ENCODE measurements at places on chromosomes 12 and 14.

DNA sequence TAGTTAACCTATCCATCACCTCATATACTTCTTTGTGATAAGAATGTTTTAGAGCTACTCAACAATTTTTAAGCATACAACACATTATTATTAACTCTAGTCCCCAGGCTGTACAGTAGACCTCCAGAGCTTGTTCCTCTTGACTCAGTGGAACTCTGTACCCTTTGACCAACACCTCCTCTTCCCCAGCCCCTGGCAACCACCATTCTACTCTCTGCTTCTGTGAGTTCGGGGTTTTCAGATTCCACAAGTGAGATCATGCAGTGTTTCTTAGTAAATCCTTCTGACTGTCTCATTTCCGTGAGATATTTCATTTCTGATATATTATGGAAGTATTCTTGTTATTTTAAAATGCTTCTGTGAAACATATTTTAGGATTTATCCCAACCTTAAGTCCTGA, 200.7 kb downstream of the PCNX1 start:
- no peak for DNase-seq

DNA sequence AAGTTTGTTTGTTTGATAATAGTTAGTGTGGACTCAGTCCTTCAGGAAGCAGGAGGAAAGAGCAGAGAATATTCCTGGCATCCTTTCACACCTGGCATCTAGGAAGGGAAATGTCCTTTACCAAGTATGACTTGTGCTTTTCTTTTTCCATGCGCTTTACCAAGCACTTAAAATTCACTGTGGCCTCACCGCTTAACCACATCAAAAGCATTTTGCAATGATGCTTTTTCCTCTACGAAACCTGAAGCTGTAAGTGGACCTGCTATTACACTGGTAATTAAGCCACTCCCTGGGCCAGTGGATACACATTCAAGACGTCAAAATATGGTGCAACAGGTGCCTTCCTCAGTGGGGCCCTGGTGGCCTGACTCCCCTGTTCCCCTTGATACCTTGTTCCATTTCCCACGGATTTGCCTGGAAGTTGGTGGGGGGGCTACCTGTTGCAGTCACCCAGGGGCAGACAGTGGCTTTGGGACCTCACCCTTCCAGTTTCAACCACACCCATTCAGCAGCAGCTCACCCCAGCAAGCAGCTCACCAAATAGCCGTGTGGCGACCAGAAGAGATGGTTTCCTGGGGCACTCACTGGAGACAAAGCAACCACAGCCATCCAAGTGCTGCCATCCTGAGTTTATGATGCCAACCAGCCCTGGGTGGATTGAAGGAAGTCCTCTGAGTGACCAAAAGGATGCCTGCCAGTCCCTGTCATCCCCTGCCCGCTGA, 14.2 kb upstream of the FZD10 start:
- no peak for DNase-seq

GRCh38 chr14:80982711-80983110, 27.3 kb downstream of the TSHR start:
- no peak for DNase-seq

GRCh38 chr14:56119201-56119981, 1.2 kb downstream of the PELI2 start:
- peak; percentile 25 for DNase-seq

GRCh38 chr14:76955575-76956315, 72.8 kb downstream of the IRF2BPL start:
- DNase-seq: peak; percentile 70

- no peak for DNase-seq
Observed at GRCh38 chr14:96986256-96987085, 189.3 kb downstream of the VRK1 start.

DNA sequence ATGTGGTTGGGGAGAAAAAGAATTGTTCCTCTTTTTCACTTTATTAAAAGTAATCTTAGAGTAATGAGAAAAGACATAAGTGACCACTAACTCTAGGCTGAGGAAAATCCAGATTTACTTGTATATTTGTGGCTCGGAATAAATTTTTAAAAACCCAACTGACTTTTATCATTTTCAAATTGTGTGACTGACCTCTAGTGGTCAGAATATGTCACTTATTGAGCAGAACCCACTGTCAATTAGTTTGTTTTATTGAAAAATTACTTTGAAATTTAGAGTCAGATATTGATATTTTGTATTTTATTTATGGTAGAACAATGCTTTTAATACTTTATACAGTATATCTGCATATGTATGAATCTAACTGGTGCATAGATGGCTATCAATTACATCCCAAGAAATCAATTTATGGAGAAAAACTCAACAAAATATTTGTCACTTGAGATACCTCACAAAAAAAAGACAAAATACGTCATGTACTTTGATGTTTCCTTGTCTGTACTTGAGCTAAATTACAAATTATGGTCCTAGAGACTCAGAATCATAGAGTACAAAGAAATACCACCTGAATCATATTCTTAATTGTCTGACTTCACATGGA, 229.4 kb downstream of the CNTN1 start:
- peak; percentile 8 for DNase-seq

DNA sequence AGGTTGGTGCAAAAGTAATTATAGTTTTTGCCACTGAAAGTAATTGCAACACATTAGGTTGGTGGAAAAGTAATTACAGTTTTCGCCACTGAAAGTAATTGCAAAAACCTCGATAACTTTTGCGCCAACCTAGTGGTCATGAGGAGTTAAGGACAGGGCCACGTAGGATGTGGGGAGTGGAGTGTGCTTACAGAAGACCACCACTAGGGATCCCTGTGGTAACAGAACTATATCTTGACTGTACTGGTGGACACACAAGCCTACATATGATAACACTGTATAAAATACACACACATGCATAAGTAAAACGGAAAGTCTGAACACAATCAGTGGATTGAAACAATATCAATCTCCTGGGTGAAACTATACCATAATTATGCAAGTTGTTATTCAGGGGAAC, 187.4 kb upstream of the ABCD2 start:
- no peak for DNase-seq

- no peak for DNase-seq
Observed at GRCh38 chr12:10243818-10244520, 31.3 kb downstream of the GABARAPL1 start.

- no peak for DNase-seq
Observed at GRCh38 chr12:56877195-56878009, 56.8 kb downstream of the SDR9C7 start.

DNA sequence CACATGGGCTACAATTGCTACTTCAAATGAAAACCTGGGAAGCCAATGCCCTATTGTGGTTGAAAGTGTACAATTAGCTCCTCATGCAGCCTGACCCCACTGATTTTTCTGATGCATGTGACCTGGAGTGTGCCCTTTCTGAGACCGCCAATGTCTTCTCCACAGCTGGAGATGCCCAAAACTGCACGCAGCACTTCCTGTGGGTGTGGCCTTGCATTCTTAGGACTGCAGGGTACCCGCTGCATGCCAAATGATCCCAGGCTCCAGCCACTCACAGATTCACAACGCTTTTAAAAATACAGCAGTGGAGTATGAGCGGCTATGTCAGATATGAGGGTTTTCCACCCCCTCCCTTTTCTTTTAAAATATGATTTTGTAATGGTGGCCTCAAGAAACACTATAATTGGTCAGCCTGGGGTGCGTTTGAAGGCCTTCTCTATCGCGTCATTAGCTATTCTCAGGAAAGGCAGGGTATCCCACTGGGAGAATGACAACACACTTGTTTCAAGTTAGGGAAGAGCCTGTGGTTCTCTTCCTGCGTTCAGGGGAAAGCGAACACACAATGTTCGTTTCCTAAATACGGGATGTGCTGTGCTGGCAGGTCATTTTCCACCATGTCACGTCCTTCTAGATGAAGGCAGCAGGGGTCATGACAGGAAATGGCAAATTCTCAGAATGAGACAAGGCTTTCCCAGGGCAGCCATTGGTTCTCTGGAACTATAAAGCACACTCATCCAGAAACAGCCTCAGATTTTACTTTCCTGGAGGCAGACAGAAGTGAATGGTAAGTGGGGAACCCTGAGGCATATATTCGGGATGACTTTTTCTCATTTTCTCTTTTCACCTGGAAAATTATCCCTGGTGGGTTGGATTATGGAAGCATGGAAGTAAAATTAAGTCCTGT, at the start of gene APOLD1:
TSS of gene APOLD1 (plus strand) at position 749 of the 904 bp plus-strand sequence. CDS start at position 782, 33 bp downstream.
- no peak for DNase-seq

- peak; percentile 61 for DNase-seq
Observed at GRCh38 chr14:54691525-54692283, 124.8 kb downstream of the SAMD4A start.

DNA sequence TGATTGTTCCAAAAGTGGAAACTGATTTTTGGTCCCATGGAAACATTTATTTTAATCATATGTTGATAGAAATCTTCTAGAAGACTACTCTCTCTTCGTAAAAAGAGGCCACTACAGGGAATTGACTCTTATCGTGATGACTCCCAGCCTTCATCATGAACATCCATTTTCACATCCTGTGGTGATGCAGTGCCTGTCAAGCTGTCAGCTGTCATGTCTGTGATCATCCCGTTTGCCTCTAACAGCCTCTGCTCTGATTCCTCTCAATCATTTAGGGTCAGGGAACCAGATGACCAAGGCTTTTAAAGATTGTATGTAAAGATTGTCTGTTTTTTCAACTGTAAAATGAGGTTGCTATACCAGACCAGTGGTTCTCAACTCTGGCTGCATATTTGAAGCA, 419.0 kb upstream of the MGAT4C start:
- no peak for DNase-seq

GRCh38 chr14:88848571-88848970, 24.1 kb downstream of the TTC8 start:
- DNase-seq: no peak

DNA sequence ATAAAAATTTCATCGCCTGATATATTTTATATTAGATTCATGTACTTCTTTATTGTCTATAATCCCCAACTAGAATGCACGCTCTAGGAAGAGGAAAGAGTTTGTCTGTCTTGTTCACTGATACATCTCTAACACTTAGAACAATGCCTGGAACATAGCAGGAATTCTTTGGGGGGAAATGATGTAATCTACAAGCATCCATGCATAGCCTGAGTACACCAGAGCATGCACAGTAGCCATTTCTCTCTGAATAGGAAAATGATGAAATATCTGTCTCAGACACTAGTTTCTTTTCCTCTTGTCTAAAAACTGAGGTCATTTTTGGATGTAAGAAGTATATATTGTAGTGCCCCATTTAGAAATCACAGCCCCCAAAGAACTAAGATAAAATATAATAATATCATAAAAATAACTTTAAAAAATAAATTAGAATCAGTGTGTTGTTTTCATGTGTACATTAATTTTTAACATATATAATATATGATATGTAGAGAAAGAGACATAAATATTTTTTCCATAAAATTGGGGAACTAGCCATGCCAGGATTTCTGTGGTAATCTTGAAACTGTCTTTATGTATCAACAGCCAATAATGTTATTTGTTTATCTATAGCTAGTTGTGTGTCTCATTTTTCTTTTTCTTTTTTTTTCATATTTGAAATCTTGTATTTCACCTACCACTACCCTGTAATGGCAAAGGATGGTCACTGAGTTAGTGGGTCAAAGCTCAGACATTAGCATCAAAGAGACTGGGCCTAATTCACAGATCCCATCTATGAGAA, 155.6 kb upstream of the TMCC3 start:
- peak; percentile 55 for DNase-seq

DNA sequence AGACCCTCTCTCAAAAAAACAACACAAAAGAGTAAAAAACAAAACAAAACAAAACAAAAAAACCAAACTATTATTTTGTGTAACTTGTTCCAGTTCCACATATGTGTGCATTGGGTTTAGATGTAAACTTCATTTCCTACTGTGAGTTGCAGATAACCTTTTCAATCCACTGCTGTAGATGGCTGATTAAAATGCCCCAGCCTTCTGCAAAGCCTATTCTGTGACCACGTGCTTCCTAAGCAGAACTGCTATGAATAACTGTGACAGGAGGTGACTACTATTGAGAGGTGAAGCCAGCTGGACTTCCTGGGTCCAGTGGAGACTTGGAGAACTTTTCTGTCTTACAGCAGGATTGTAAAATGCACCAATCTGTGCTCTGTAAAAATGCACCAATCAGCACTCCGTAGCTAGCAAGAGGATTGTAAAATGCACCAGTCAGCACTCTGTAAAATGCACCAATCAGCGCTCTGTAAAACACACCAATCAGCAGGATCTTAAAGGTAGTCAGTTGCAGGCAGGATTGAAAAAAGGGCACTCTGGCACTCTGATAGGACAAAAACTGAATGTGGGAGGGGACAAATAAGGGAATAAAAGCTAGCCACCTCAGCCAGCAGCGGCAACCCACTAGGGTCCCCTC, 10.3 kb upstream of the ELK3 start:
- no peak for DNase-seq

DNA sequence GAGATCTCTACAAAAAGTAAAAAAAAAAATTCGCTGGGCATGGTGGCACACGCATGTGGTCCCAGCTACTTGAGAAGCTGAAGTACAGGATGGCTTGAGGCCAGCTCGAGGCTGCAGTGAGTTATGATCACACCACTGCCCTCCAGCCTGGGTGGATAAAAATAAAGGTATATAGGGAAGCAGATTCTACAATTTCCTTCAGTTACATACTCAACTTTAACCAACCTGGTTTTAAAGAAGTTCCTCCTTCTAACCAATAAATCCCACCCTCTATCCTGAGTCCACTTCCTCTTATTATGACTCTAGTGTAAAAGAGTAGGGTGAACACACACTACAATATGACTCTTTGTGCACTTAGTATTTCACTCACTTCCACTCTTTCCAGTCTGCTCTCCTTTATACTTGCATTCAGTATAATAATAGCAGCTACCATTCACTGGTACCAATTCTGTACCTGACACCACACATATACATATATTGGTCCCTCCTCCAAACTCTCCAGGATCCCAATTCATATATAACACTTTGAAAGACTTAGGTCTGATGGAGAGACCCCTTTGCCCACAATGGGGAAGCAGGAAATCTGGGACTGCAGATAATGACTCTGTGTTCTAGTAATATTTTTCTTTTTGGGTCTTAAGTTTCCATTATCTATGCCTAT, 2.3 kb downstream of the ARF3 start:
- no peak for DNase-seq

DNA sequence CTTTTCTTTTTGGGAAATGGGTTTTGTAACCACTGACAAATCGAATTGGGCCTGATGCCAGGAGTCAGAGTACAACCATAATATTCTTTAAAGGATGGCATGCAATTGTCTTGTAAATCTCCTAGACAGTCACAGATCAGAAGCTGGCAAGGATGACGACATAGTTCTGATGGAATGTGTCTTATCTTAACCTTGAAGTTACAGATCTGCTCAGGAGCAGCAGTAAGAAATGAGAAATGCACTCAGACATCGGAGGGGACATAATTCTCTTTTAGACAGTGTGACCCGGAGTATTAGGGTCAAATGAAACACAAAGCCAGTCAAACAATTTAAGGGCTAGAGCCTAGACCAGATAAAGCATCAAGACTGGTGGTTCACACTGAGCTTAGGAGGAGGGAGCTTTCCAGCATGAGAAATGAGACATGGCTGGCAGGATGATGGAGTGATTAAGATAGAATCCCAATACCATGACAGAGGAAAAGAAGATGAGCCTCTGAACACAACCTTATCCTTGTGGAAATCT, 17.5 kb downstream of the CBX5 start:
- peak; percentile 43 for DNase-seq

All from fibroblast of gingiva (primary cell).